ENCODE measurements at places on chromosomes 1 and 21.

GRCh38 chr1:5393603-5394002 lies 598.6 kb downstream of the NPHP4 start:
- DNase-seq = no peak

GRCh38 chr1:58620926-58621325 lies 43.9 kb upstream of the TACSTD2 start:
- no peak for DNase-seq

DNA sequence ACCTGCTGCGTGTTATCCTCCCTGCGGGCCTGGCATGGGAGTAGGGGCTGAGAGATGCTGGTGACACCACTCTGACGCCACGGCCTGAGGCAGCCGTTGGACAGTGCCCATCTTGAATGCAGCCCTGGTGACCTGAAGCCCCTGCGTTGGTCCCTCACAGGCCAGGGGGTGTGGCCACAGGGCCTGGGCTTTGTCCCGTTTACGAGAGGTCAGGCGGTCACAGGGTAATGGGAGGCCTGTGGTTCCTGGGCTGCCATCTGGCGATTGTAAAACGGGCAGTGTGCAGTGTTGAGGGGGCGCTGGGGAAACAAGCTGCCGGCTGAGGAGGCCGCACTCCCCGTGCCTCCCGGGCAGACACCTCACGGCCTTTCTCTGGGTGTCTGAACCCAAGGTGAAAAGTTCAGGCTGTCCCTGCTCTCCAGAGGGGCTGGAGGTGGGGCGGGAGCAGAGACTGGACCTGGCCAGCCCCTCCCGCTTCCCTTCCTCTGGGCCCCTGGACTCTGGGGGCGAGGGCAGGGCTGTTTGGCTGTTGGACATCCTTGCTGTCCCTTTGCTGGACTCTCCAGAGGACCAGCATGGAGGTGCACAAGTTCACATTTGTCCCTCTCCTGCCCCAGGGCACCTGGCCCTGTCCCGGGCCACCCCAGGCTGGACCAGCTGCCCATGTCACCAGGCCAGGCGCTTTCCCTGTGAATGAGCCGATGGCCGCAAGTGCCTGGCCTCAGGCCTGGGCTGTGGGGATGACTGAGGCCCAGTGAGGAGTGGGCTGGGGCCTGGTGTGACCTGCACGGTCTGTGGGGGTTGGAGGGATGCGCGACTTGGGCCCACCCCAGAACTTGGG lies 42.4 kb downstream of the SKI start:
- DNase-seq = no peak

GRCh38 chr1:39722495-39722894 lies 16.2 kb upstream of the PPIE start:
- no peak for DNase-seq

DNA sequence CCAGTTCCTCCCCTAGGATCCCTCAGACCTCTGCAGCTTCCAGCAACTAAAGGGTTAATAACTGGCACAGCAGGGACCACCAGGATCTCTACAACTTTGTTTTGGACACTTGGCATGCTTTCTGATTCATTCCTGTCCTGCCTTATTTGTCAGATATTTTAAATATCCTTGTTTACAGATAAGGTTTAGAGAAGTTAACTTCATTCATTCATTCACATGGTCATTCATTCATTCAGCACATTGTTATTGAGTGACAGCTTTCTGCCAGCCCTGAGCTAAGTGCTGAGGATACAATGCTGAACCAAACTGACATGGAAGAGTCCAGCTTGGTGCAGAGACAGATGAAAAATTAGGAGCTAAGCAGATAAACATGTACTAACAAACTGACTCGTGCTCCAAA lies 8.8 kb upstream of the PHC2 start:
- no peak for DNase-seq

- DNase-seq = no peak
Observed at GRCh38 chr1:34639701-34640100, 115.1 kb upstream of the GJB5 start.

Data from activated CD4-positive, alpha-beta T cell treated with anti-CD3 and anti-CD28 coated beads, Interleukin-2, amount 50 U/mL, for 4 hours (primary cell).